ENCODE measurements at places on chromosomes 2 and 18.

GRCh38 chr2:108588070-108588668 lies 53.9 kb downstream of the LIMS1 start:
- DNase-seq: no peak

GRCh38 chr2:217338306-217338916 lies 478.5 kb upstream of the TNP1 start:
- no peak for DNase-seq

- DNase-seq: no peak
Measured at GRCh38 chr18:45580127-45580526, 35.1 kb upstream of the SLC14A2 start.

DNA sequence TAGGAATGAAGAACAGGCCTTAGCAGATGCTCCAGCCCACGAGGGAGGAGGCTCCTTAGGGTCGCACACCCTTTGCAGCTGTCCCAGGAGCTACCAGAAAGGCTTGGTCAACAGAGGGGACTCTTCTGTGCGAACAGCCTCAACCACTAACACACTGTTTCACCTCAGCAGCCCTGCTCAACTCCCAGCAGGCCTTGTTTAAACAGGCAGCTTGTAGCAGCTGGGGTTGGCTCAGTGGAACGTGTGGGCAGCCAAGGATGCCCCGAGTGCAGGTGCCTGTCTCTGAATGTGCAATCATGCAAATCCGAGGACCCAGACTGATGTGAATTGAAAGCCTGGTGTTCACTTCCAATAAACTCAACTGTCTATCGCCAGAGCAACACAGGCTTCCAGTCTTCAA lies 88.7 kb upstream of the CXCR4 start:
- DNase-seq: no peak

DNA sequence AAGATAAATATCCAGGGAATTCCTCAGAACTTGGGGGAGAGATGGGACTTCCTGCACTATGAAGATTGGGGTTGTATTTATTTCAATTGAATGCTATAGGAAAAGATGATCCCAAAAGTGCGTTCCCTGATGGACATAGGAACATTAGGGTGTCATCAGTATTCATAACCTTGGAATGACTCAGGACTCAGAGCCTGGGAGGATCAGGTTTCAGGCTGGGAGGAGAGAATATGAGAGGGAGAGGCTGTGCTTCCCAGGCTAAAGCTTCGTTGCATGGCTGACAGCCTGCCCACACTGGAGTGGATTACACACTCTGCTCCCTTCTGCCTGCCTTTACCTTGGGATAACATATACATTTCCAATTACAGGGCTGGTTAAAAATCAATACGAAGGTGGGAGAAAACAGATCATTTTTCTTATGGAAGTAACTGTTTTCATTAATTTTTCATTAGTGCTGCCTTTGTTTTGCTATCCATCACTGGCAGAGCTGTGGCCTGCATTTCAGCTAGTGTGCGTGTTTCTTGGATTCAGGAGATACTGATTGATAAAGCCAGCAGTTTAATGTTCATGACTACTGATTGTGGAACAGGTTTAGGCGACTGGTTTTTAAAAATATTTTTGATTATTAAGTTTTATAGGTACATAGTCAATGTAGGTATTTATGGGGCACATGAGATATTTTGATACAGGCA lies 118.7 kb downstream of the KCTD1 start:
- DNase-seq: peak; percentile 71

GRCh38 chr2:14304326-14304725 lies 328.2 kb upstream of the LRATD1 start:
- no peak for DNase-seq

GRCh38 chr2:43174368-43174916 lies 52.0 kb downstream of the ZFP36L2 start:
- DNase-seq: no peak

Measured in HTR-8/SVneo (cell line).